ENCODE measurements at places on chromosomes 7 and 10. TPM values are rescaled to one million over a fixed set of nuclear protein-coding genes. Genes with fewer than 3 reads are reported as not detected.

CALCR gene
- not detected for total RNA-seq

STAG3 gene
- 1.4 TPM for total RNA-seq

NUTM2E gene
- 0.78 TPM for total RNA-seq

FOXI2 gene
- total RNA-seq, result not detected

DHTKD1 gene
- 22.0 TPM for total RNA-seq

BLNK gene
- total RNA-seq, result 8.2 TPM

DNA sequence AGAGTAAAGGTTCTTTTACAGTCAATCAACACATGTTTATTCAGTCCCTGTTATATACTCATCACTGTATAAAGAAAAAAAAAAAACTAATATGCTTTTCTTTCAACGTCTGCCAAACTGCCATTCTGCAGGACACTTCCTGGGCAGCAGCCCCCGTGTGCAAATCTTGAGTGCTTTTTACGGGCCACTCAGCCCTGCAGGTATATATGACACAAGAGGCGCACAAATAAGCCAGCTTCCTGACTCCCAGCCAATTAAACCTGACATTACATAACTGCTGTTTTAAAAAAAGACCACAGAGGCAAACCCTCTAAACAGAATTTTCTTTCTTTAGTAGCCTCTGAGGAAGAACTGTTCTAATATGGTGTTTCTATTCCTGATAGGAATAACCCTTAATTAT, 263.0 kb upstream of the NEBL start:
- DNase-seq, result no peak
- no peaks in the 10 kb centered on the region for H3K27me3 ChIP-seq
- H3K27ac ChIP-seq, result no peak overlapping the region
- peaks cover 17% of the 10 kb centered on the region for H3K4me1 ChIP-seq
- H3K36me3 ChIP-seq, result peaks cover 2% of the 10 kb centered on the region

DNA sequence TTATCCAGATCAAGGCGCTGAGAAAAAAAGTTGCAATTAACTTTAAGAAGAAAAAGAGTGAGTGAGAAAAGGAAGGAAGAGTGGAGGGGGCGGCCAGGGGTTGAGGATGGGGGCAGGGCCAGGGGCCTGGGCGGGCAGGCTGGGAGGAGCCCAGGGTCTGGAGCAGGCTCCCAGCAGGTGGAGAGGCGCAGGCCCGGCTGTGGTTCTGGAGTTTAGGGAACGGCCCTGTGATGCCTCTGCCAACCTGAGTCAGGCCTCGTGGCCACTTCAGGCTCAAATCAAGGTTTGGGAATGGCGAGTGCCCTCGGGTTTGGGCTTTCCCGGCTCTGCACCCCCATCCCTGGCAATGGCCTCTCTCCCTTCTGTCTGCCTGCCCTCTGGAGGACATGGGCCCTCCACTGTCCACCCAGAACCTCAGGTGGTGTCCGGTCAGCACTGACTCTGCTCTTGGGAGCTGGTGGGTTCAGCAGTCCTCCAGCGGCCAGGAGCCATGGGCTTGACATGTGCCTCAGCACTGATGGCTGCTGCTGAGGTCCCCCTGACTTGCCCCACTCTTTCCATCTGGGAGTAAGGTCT, 41.0 kb upstream of the EMX2 start:
- no peak for DNase-seq
- H3K27ac ChIP-seq, result no peak overlapping the region
- H3K4me1 ChIP-seq, result peaks cover 10% of the 10 kb centered on the region
- H3K27me3 ChIP-seq, result peaks cover 69% of the 10 kb centered on the region

DNA sequence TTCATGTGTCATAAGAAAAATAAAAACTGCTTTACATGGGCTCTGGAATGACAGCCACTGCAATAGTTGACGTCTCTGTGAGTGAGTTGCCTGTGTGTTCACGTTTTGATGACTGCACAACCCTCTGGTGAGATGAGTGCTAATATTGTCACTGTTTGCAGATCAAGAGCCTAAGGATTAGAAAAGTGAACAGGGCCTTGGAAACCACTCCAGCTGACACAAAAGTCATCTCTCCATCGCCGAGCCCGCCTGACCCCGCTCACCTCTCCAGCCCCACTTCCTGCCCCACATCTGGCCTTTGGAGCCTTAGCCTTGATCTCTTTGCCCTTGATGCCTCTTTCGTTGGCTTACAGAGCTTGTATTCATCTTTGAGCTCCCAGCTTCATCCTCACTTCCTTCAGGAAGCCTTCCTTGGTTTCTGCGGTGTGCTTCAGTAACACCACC, 351.7 kb downstream of the TCERG1L start:
- no peak for DNase-seq
- H3K27ac ChIP-seq, result no peak overlapping the region
- no peaks in the 10 kb centered on the region for H3K36me3 ChIP-seq
- no peaks in the 10 kb centered on the region for H3K27me3 ChIP-seq
- no peak overlapping the region for H3K4me3 ChIP-seq

DNA sequence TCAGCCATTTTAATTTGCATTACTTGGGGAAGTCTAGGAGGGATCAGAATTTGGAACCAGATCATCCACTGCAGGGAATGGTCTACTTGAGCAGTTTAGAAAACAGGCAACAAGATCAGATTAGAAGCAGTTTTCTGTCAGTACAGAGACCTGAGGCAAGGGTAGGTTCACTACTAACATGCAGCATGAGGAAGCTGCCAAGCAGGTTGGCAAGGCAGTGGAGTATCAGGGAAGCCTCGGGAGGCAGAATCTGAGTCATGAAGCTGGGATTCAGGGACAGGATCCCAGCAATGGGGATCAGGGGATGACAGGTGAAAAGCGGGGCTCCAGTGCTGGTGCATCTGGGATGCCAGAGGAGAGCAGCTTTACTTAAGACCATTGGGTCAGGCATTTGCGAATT, 28.1 kb downstream of the ENO4 start:
- H3K27ac ChIP-seq, result no peak overlapping the region
- peaks cover 15% of the 10 kb centered on the region for H3K27me3 ChIP-seq
- DNase-seq, result no peak
- no peak overlapping the region for H3K4me3 ChIP-seq

Measured in mesothelial cell of epicardium (in vitro differentiated cells).